ENCODE measurements at places on chromosomes 6 and 20.

GRCh38 chr6:149140137-149140909 is 177.2 kb upstream of the TAB2 start:
- peak; percentile 73 for DNase-seq

DNA sequence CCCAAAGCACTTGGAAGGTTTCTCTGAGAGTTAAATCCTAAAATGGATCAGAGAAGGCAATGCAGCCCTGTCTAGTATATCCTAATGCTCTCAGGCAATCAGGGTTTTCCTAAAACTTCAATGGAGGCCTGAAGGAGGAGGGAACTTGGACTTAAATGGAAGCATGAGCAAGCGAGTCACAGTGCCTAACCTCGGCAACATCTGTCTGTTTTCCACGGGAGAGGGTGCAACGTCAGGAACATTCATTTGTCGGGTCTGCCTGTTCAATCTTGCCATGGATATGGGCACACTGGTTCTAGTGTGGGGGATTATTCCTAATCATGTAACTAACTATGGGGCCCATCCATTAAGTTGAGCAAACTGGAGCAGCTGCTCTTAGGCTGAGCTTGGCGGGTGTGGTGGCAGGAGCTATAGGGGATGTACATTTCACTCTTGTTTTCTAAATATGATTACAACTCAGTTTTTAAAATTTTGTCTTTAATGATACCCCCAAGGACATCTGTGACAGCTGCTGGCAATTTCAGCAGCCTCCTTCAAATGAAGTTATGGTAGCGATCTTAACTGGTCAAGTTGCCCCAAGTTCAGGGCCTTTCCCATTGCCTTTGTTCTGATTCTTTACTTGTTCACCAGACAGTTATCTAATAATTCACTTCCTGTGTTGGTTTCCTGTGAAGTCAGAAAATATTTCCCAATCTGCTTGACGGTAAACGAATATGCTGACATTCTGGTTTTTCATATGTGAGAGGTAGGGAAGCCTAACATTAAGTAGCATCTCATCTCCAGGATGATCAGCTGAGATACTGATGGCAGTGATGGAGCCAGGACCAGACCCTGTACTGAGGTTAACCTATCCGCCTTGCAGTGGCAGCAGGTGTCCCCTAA is 21.6 kb downstream of the DSE start:
- DNase-seq: no peak

- no peak for DNase-seq
Observed at GRCh38 chr6:157393669-157394327, 12.8 kb downstream of the ZDHHC14 start.

DNA sequence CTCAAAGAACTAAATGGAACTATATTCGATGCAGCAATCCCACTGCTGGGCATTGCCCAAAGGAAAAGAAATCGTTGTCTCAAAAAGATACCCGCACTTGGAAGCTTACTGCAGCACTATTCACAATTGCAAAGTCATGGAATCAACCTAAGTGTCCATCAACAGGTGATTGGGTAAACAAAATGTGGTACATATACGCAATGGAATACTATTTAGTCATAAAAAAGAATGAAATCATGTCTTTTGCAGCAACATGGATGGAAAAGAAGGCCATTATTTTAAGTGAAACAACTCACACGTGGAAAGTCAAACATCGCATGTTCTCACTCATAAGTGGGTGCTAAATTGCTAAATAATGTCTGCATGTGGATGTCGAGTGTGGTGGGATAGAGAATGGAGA is 70.9 kb upstream of the MPC1 start:
- DNase-seq: no peak

- no peak for DNase-seq
Observed at GRCh38 chr20:21450572-21450971, 53.2 kb upstream of the NKX2-4 start.

DNA sequence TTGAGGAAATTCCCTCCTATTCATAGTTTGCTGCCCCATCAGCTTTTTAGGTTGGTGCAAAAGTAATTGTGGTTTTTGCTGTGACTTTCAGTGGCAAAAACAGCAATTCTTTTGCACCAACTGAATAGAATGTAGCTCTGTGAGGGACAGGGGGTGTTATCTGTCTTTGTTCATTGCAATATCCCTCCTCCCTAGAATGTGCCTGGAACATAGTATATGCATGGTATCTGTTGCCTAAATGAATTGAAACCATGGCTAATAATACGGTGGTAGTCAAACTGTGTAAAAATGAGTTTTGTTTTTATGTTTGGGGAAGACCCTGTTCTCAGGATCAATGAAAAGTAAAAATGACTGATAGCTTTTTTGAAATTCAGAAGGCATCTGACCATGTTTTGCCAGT is 45.1 kb downstream of the SCAND1 start:
- no peak for DNase-seq

- no peak for DNase-seq
Observed at GRCh38 chr20:50550531-50550930, 40.3 kb downstream of the PTPN1 start.

All from activated T-cell treated with anti-CD3 and anti-CD28 coated beads, Interleukin-2, amount 50 U/mL, for 48 hours (primary cell).